ENCODE measurements at places on chromosomes 6 and 20.

DNA sequence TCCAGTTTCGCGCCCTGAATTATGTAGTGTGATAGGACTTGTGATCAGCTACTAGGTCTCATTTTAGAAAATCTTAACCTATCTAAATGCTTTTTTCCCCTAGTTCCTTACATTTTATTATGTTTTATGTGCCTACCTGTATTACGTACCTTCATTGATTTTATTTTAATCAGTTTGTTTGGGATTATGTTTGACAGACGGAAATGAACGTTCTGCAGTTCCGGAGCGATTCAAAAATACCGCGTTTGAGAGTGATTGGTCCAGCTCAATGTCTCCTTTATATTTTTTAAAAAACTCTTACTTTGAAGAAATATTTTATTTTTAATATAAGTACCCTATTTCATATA, 114.3 kb upstream of the BTN3A2 start:
- peak; percentile 10 for DNase-seq

- DNase-seq, result no peak
Observed at GRCh38 chr6:169577236-169577635, 124.6 kb downstream of the WDR27 start.

DNA sequence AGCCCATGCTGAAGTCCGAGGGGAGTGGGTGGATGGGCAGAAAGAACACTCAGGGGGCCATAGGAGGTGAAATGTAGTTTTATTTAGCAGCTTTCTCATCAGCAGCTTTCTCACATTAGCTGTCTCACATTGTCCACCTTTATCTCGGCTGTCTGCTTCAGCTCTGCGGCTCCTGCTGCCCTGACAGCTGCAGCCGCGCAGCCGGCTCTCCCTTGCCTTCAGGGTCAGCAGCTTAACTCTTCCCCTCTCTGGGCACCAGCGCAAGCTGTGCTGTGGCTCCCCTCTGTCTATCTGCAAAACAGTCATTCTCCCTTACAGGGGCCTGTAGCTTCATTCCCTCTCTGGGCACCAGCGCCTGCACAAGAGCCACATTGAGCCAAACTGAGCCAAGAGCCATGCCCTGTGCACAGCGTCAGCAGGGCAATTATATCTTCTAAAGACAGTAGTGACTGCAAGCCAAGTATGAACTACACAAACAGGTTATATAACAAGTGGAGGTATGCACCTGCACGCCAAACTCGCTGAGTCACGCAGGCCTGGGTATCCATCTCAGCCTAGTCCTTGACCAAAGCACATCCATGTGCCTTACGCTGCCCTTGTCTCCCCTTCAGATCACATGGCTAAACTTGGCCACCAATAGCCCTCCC, 198.8 kb downstream of the EYA2 start:
- no peak for DNase-seq

DNA sequence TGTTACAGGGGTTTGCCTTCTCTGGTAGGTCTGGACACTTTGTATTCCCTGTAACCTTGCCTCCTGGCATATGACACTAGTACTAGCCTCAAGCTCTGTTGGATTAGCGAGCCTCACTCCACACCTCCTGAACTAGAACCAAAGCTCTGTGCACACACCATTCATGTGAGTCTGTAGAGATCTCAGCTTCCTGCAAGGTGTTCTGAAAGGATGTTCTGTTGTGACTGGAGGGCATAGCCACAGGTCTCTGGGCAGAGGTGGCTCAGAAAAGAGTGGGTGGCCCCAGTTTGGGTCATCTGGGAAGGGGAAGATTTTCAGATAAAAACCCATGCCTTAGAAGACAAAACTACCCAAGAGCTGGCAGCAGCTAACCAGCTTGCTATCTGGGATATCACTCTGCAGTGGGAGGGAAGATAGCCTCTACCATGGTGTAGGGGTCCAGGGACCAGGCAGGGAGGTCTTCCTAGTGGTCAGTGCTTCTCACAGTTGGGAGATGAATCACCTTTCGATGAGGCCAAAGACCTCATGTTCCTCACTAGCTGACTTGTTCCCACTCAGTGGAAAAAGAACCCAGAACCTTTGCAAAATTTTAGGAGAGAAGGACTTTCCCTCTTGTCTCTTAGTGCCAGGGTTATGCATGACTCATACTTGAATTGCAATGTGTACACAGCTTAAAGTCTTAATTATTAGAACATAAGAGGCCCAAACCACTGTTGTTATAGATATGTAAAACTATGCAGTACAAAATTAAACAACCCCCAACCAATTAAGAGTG, 41.4 kb downstream of the HLA-F start:
- DNase-seq, result no peak

GRCh38 chr20:43520074-43520630, 12.7 kb downstream of the L3MBTL1 start:
- no peak for DNase-seq

DNA sequence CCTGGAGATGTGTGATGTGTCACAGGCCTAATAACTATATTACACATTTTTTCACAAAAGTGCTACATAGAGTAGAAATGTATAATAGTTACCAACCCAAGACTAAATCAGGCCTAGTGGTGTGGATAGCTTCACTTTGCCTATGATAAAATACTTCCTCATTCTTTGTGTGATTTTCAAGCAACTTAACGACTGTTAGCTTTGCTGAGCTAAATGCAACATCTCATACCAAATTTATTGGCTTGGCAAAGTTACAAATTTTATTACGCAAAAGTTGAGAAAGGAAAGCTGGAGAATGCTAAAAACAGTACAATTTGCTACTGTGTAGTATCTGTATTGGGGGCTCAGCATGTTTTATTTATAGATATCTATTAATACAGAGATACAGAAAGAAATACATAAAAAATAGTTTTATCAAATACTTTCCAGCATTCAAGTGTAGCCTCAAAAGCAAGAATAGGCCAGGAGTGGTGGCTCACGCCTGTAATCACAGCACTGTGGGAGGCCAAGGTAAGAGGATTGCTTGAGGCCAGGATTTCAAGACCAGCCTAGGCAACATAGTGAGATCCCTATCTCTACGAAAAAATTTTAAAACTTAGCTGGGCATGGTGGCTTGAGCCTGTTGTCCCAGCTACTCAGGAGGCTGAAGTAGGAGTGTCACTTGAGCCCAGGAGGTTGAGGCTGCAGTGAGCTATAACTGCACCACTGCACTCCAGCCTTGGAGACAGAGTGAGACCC, 3.6 kb upstream of the EDN1 start:
- DNase-seq, result no peak

DNA sequence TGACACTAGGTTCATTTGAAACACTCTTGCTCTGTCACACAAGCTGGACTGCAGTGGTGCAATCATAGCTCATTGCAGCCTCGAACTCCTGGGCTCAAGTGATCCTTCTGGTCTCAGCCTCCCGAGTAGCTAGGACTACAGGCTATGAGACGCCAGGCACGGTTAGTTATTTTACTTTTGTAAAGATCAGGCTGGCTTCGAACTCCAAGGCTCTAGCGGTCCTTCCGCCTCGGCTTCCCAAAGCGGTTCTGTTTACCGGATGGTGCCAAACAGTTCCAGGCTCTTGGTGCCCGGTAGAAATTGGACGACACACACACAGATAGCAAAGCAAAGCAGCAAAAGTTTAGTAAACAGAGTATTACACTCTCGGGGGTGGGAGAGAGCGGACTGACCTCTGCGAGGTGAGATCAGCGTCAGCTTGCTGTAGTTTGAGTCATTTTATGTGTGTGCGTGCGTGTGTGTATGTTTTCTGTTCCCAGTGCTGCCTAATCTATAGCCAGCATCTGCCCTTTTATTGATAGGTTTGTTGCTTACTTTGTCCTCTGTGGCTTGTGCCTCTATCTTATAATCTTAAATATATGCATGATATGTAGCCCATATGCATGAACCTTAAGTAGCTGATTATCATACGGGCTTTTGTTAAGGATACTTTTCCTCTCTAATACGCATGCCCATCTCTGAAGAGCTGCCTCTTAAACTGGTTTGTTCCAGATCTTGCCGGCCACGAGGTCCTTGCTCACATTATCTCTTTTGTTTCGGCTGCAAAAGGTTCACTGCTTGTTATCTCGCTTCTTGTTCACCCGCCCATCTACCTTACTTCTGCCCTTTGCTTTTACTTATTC, 75.2 kb downstream of the OR2B2 start:
- peak; percentile 23 for DNase-seq

- no peak for DNase-seq
Observed at GRCh38 chr20:12638633-12639312, 370.0 kb upstream of the SPTLC3 start.

- no peak for DNase-seq
Observed at GRCh38 chr20:15699431-15700146, 873.7 kb downstream of the KIF16B start.

DNA sequence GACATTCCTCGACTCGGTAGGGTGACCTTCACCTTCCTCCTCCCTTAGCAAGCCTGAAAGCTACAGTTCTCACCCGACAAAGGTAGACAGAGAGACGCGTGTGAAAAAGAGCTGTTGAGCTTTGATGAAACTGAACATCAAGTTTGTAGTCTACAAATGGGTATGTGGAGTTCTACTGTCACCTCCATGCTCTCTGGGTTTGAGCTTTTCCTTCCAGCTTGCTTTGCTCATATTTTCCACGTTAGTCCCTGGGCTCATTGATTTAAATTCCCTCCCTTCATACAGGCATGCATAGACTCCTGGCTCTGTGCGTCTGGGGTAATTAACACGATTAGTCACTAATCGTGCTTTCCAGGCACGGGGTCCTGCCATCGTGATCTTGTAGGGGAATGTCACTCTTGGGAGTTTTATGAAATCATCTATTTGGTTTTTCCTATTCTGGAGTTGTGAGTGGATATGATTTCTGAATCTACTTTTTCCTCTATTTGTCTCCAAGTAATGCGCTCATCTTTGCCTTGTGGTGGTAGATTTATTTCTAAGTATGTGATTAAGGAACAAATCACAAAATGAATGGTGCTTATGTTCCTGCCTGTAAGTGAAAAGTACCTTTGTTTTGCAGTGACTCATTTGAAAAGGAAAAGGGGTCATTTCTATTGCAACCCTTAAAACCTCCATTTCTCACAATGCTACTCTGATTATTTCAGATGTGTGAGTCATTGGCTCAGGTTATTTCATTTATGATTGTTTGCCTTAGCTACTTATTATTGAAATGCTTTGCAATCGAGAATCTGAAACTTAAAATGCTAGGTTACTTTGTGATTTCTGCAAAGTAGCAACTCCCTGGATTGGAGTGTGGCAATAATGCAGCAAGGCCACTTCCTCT, 154.6 kb downstream of the ZDHHC14 start:
- no peak for DNase-seq

DNA sequence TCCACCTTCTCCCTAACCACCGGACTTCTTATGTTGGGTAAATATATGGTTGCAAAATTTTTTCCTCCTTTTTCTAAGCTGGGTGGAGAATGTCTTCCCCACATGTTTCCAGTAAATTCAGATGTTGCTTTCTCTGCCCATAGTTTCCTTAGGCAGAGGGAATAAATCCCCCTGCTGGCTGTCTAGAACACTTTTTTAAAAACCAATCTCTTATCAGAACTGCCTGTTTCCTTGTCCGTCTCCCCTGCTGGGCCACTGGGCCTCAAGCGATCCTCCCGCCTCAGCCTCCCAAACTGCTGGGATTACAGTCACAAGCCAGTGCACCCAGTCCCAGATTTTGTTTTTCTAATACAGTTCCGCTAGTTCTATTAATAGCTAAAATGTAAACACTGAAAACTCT, 9.9 kb upstream of the WFDC2 start:
- DNase-seq, result no peak

GRCh38 chr20:36585410-36586125, 12.2 kb downstream of the TGIF2 start:
- no peak for DNase-seq

- no peak for DNase-seq
Observed at GRCh38 chr6:3195695-3196497, 31.6 kb downstream of the TUBB2B start.

GRCh38 chr20:35468671-35469334, 13.4 kb downstream of the CEP250 start:
- DNase-seq, result no peak

GRCh38 chr20:6576726-6577125, 190.8 kb upstream of the BMP2 start:
- DNase-seq, result no peak

- DNase-seq, result no peak
Observed at GRCh38 chr20:25493137-25493536, 85.7 kb downstream of the GINS1 start.

DNA sequence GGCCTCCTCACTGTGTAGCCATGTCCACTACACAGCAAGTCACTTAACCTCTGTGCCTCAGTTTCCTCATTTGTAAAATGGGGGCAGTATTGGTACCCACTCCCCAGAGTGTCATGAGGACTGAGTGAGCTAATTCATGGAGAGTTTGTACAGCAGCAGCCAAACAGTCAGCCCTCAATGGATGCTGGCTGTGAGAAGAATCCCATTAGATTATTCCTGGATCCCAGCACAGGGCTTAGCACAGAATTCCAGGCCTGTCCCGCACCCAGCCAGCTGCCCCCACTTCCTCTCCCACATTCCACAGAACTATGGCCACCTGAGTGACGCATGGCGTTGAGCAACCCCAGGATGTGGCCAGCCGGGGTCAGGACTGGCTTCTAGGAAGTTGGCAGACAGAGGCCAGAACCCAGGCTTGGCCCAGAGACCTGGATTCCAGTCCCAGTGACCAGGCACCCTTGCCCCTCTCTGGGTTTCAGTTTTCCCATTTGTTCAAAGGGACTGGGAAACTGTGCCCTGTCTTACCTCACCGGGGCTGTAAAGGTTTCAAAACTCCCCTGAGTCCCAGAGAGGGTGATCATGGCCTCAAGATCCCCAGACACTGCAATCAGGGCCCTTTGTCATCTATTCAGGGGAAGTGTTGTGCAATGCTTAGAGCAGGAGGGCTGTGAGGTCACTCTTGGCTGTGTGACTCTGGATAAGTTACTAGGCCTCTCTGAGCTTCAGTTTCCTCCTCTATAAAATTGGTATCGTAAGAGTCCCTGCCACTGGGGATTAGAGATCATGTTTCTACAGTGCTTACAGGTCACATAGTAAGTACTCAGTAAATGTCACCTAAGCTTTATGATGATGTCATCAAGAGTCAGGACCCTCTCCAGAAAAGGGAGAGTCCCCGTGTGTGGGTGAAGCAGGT, 3.0 kb upstream of the TGM2 start:
- DNase-seq, result no peak

DNA sequence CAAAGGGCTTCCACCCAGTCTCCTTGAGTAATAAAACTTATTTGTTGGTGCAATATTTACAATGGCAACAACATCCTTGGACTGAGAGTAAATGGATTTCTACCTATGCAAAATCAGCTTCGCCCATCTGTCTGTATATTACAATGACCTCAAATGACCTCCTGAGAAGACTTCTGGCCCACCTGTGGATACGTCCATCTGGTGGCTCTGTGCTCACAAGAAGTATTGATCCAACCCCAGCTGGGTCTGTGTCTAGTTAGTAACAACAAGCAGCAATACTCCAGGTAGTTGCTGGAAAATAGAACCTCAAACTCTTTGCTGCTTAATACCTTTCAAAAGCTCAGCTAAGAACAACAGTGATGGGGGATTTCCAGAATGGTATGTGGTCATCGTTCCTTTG, 34.7 kb upstream of the GSTA4 start:
- no peak for DNase-seq

DNA sequence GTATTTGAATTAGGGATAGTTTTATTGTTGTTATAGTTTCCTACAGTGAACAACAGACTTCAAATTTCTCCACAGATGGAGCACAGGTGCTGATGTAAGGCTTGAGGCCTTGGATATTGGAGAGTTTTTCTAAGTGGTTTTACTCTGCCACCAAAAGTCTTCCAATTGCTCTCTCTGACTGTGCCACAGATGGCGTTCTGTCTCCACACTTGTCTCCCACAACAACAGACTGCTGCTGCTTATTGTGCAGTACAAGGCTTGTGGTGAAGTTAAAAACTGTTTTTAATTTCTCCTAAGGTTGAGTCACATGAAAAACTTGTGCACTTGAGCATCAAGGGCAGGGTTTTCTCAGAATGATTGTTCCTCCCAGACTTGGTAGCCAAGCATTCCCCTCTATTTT, 460.9 kb upstream of the KHDRBS2 start:
- no peak for DNase-seq

- DNase-seq, result no peak
Observed at GRCh38 chr6:98039443-98039842, 756.4 kb upstream of the MMS22L start.
